ENCODE measurements at places on chromosomes 13 and 19.

- DNase-seq, result no peak
Observed at GRCh38 chr19:30228113-30228834, 143.9 kb upstream of the ZNF536 start.

DNA sequence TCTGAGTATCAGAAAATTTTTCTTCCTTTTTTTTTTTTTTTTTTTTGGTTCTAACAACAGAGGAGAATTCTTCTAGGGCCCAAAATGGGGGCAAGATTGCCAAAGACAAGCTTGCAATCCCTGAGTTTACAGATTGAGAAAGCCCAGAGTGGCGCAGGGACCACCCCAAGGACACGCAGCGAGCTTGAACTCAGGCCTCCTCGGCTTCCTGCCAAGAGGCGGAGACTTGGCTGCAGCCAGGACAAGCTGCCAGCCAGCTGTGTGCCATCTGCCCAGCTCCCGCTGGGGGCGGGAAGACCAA is 506 bp upstream of the MRPL34 start:
- no peak for DNase-seq

DNA sequence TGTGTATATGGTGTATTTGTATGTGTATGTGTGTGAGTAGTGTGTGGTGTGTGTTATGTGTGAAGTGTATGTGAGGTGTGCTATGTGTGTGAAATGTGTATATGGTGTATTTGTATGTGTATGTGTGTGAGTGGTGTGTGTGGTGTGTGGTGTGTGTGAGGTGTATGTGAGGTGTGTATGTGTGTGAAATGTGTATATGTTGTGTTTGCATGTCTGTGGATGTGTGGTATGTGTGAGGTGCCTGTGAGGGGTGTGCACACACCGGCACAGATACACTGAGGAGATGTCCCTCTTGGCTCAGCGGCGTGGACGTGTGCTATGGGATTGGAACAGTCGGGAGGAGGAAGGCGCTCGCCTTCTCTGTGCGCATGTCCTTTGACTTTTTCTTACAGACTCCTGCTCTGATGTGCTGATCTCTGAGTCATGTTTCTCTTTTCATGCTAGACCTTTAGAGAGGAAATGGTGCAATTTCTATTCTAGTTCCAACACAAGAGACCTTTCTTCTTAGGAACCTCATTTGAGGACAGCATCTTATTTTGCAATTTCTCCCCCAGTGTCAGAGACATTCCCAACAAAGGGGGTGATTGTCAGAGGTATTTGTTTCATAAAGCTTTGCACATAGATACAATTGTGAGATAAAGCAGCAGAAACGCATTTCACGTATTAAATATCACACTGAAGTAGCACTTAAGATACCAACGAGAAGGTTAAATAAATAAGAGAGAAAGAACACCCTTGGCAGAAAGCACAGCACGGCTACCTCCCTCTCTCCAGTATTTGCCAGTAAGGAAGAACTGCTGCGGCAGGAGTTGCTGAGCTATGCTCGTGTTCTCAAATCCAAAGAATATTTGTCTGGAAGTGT is 11.3 kb upstream of the TNFRSF19 start:
- no peak for DNase-seq

DNA sequence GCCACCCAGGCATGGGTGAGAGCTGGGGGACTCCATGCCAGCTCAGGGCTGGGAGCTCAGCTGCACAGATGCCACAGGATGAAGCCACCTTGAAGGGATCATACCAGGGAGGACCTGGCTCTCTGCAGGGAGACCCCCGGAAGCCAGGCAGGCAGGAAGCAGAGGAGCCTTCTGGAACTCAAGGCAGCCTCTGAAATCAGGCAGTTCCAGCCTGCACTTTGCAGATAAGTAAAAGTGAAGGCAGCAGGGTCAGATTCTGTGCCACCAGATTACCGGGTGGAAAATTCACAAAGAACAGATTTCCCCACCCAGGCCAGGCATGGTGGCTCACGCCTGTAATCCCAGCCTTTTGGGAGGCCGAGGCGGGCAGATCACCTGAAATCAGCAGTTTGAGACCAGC is 2.5 kb downstream of the TMEM259 start:
- no peak for DNase-seq

- DNase-seq, result no peak
Observed at GRCh38 chr13:40503966-40504591, 162.4 kb downstream of the FOXO1 start.

DNA sequence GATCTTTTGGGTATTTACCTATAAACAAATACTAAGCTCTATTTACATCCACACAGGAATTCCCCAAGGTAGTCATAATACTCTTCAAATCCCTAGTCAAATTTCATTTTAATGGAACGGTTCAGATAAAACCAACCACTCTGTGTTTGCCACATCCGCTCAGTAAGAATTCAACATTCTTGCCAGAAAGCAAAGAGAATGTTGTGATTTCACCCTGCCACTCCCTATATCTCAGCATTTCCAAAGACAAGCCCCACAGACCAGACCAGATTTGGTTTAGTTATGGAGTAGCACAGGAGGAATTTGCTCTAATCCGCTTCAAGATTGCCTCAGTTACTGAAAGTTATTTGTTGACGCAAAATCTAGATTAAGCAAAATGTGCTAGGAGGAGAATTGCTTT is 105.6 kb upstream of the SERP2 start:
- DNase-seq, result no peak

GRCh38 chr13:30664689-30665275 is 47.1 kb downstream of the USPL1 start:
- no peak for DNase-seq

GRCh38 chr19:751501-752341 is 809 bp downstream of the MISP start:
- DNase-seq, result no peak

DNA sequence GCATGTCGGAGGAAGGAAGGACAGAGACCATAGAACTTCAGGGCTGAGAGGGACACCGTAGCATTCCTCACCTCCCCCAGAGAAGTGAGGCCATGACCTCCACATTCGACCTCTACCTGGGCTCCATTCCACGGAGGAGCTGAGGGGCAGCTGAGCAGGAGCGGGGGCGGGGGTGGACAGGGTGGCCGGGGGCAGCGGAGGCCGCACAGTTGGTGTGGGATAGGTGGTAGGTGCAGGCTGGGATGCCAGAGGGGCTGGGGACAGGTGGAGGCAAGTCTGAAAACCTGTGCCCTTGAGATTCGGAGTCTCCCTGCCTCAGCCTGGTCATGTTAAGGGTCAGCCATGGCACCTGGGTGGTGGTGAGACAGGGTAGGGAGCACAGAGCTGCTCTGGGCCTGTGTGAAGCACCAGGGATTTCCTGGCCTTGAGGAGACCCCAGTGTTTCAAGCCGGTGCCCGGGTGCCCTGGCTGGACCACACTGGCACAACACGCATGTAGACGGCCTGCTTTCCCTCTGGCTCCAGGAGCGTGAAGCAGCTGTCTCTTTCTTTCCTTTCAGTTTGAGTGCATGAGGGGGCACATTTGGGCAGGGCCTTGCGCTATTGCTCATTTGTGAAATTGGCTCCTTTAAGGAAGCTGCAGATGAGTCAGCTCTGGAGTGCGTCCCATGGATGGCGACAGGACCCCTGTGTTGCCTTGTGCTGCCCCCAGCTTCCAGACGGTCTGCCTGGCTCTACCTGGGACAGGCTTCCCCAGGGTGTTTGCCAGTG is 51.8 kb downstream of the TSSK6 start:
- no peak for DNase-seq

DNA sequence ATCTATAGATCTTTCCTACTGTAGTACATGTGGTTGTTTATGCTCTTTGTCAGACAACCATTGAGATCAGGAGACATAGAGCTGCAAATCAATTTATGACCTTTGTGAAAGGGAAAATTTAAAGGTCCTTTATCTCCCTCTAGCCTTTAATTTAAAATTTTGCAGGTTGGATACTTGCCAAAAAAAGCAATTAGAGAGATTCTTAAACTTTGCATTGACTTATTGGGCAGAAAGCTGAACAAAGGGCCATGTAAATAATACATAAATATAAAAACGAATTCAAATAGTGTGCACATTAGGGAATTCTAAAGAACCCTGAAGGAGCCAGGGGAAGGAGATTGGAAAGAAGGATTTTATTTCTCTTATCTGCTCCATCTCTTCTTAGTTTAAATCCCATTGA is 22.0 kb upstream of the RB1 start:
- no peak for DNase-seq

DNA sequence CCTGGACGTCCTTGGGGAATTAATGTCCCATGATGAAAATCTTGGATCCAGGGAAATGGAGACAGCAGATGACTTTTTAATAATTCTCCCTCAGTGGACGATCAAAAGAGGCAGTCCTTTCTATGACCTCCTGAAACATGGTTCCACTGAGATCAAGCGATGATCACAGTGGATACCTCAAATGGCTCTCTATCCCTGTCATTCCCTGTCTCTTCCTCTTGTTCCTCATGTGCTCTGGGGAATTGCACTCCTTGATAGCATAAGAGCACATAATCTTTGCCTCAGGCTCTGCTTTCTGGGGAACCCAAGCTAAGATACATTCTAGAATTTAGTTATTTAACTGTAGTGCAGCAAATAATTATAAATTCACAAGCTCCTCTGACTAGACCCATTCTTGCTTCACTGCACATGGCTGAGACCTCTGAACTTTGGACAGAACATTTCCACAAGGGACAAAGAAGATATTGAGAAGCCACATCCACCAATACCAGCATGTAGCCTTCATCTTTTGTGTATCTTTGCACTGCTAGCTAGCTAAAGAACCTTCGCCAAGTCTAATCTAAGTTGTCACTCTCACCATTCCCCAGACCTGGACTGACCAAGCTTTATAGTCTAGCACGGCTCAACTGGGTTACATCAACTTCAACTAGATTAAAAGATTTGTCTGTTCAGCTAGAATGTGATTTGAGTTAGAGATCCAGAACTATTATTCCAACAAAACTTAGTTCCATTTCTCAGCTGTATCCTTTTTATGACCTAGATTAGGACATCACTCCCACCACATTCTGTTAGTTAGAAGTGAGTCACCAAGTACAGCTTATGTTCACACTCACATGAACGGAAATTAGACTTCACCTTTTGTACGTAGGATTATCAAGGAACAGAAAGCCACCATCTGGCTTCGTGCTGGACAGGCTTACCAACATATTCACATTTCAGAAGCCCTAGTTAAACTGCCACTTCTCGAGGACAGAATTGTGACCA is 142.7 kb downstream of the SUCLA2 start:
- no peak for DNase-seq

DNA sequence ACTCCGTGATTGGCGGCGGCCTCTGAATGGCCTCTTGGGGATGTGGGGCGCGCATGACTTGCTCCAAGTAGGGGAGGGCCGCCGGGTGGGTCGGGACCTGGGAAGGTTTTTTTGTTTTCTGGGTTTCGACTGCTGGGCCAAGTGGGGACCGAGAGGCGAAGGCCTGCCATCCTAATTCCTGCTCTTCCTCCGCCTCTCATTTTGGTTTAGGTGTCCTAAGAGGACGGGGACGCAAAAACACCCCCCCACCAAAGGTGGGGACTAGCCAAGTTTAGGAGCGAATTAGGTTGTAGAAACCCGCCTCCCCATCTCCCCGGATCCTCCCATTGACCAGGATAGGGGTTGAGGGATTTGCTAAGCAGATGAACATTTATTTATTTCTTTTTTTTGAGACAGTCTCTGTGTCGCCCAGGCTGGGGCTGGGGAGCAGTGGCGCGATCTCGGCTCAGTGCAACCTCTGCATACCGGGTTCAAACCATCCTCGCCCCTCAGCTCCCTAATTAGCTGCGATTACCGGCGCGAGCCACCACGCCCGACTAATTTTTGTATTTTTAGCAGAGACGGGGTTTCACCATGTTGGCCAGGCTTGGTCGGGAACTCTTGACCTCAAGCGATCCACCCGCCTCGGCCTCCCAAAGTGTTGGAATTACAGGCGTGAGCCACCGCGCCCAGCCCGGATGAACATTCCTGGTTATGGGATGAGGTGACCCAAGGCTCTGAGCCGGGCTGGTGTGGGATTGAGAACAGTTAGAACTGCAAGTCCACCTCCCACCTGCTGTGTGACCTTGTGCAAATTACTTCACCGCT is 838 bp downstream of the PPP2R1A start:
- DNase-seq, result peak; percentile 39

DNA sequence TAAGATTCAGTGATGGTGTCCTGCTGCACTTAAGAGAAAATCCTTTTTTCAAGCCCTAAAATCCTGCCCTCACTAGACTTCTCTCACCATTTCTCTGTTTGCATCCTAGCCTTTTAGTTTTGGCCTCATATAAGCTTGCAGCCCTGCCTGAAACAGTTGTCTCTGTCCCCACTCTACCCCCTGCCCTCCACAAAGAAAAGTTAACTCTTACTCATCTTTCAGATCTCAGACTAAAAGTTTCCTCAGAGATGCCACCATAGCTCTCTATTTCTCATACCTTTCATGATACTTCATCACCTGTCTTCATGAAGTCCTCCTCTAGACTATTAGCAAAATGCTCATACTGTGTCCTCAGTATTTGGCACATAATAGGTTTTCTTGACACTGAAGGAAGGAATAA is 33.1 kb downstream of the ITM2B start:
- DNase-seq, result no peak
